ENCODE measurements at places on chromosomes 7 and 10.
A peak's percentile ranks its signal among the peaks of the same experiment; 100 is the strongest.

DNA sequence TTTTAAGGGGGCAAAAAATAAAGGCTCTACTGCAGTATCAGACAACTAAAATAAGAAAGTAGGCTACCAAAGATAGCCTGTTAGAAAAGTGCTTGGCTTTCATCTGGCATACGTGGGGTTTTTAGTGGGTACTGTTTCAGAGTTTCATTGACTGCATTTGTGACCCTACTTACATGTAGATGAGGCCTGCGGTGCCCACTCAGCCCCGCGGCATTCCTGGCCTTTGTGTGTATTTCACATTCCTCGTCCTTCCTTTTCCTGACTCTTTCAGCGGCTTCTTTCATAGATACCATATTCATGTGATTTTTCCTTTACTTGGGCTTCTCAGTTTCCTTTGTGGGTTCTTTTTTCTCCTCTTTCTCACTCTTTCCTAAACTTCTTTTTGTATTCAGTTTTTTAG, 50.7 kb downstream of the UBE3C start:
- no peak for DNase-seq

- no peak for DNase-seq
These were observed 462.6 kb upstream of the MGMT start for GRCh38 chr10:129004398-129004797.

GRCh38 chr7:94655126-94655847, 646 bp downstream of the SGCE start:
- DNase-seq: peak; percentile 83

GRCh38 chr7:29199776-29200175, 5.2 kb downstream of the CHN2 start:
- no peak for DNase-seq

DNA sequence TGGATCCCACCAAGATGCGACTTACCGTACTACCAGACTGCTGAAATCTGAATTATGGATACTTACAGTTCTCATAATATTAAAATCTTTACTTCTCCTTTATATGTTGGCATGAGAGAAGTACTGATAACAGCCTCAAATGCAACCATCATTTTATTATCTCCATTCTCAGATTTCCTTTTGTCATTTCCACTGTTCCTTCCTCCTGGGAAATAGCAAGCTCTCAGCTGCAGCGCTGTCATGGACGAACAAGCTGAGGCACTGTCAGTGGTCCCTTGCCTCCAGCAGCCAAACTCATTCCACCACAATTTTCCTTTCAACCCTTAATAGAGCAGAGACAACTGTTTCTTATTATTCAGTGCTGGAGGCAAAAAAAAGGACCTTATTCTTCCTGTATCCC, 478.4 kb downstream of the ARL4A start:
- no peak for DNase-seq

GRCh38 chr10:89389254-89389653, 3.2 kb upstream of the IFIT1 start:
- no peak for DNase-seq

GRCh38 chr10:53836638-53837037, 964.4 kb downstream of the PCDH15 start:
- no peak for DNase-seq

DNA sequence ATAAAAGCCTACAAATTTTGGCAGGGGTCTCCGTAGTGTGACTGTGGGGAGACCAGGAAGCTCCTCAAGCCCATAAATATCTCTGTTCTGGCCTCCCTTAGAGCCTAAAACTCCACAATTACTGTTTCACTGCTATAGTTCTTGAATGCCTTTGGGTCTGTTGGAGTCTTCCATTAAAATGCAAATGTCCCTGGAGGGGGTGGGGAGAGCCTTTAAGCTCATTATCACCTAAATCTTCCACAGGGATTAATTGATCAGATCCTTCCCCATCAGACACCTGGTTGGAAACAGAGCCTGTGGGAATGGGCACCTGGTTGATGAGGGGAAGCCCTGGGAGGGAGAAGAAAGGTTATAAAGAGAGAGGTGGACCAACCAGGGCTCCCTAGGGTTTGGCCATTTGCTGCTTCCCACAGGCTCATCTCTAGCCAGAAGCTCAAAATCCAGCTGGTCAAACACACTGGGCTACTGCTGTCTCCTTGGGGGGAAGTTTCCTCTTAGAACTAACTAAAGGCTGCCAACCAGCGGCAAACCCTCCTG, 718.2 kb downstream of the LRMDA start:
- no peak for DNase-seq

DNA sequence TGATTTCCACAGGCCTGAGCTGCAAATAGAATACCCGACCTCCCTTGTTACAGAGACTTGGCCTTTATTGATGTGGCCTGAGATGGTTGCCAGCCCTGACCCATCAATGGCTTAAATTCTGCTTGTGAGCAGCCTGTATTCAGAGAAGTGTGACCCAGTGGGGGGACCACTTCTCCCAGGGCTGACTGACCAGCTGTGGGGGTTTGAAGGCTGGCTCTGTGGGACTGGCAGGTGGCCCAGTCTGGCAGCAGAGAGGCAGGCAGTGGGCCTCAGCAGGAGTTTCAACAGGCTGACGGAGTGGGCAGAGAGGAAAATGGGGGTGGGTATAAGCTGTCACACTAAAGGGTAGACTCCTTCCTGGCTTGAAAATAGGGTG, 12.2 kb upstream of the PPIF start:
- peak; percentile 78 for DNase-seq

- no peak for DNase-seq
These were observed 7.0 kb downstream of the HHEX start for GRCh38 chr10:92696606-92697383.

GRCh38 chr7:132211971-132212370, 364.3 kb downstream of the PLXNA4 start:
- DNase-seq: no peak

DNA sequence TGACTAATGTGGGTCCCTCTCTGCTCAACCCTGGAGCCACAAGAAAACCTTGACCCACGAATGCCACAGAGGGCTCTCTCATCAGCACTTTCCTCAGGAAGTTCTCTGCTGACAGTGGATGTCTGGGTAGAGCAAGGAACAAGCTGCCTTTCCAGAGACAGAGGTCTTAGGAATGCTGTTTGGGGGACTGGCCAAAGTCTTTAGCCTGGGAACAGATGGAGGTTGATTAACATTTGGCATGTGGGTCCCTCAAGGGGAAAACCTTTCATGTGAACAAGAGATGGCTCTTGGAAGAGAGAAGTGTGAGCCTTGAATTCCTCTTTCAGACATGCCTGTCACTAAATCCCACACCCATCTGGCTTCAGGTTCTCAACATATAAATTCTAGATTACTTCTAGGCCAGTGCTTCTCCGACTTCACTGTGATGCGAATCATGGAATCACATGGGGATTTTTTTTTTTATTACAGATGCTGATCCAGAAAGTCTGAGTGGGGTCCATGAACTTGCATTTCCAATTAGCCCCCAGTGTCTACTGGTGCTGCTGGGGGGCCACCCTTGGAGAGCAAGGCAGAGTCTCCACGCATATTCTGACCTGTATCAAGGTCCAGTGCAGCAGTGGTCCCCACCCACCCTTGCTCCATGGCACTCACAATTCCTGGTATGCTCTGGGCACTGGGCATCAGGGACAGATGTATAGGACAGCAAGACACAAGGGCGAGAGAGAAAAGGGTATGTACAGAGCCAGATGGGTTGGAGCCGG, 360.4 kb downstream of the CXCL12 start:
- no peak for DNase-seq

- no peak for DNase-seq
These were observed 7.7 kb downstream of the NUDCD3 start for GRCh38 chr7:44482502-44483485.

GRCh38 chr7:139691253-139691781, 86.5 kb downstream of the HIPK2 start:
- DNase-seq: no peak

GRCh38 chr10:102945962-102946361, 27.9 kb downstream of the CNNM2 start:
- no peak for DNase-seq

DNA sequence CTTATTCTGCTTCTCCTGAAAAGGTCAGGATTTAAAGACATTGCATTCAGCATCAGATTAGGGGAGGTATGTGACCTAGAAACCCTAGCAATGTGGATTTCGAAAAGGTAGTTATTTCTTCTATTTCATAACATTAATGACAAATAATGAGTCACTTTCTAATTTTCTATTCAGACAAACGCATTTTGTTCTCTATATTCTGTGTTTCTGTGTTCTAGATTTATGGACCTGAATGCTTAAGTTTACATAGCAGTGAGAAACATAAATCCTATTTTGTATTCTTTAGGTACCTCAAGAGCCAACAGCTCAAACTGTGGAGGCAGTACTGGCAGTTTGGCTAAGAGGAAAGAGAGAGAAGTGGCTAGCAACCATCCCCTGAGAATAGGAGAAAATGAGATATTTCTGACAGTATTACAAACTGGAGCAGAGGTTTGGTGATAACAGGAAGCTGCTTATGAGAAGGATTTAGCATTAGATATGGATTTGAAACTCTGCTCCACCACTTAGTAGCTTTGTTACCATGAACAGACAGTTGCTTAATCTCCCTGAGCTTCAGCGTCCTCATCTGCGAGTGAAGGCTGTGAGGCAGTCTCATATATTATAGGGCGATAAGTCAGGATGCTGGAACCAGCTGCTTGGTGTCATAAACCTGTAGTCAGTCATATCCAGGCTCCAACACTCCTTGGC, 28.2 kb downstream of the CDK14 start:
- no peak for DNase-seq

- DNase-seq: no peak
These were observed 629.3 kb upstream of the NRP1 start for GRCh38 chr10:33963729-33964128.

- no peak for DNase-seq
These were observed 661.7 kb upstream of the AUTS2 start for GRCh38 chr7:68936471-68937035.

GRCh38 chr10:35889226-35889625, 247.1 kb upstream of the FZD8 start:
- DNase-seq: no peak

DNA sequence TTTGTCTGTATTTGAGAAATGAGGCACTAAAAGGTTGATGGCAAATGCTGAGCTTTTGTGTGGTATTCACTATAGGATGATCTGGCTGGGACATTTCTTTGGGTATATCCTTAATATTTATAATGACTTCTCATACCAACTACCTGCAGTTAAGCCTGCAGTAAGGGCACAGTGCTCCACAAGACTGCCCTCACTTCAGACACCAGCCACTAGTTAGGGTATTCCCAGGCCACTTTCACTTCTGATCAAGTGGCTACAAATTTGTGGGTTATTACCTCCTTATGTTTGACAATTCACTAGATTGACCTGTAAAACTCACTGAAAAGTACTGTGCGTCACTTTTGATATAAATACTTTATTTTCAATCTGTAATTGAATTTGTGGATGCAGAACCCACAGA, 20.3 kb downstream of the CCDC126 start:
- no peak for DNase-seq

DNA sequence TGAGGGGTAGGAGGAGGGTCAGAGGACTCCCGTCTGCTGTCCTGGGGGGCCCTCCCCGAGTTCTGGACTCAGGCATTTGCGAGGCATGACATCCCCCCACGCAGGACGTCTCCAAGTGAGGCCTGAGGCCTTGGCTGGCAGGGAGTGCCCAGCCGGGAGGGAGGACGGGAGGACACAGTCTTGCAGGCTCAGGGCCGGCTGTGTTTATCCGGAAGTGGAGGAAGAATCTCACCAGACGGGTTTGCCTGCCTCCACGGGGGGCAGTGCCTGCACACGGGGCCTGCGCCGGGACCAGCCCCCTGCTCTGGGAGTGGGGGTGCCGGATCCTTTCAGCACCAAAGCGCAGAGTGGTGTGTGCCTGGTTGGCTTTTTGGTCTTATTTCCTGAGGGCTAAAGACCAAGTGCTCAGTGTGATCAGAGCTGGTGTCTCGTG, 10.9 kb downstream of the PWWP2B start:
- no peak for DNase-seq

DNA sequence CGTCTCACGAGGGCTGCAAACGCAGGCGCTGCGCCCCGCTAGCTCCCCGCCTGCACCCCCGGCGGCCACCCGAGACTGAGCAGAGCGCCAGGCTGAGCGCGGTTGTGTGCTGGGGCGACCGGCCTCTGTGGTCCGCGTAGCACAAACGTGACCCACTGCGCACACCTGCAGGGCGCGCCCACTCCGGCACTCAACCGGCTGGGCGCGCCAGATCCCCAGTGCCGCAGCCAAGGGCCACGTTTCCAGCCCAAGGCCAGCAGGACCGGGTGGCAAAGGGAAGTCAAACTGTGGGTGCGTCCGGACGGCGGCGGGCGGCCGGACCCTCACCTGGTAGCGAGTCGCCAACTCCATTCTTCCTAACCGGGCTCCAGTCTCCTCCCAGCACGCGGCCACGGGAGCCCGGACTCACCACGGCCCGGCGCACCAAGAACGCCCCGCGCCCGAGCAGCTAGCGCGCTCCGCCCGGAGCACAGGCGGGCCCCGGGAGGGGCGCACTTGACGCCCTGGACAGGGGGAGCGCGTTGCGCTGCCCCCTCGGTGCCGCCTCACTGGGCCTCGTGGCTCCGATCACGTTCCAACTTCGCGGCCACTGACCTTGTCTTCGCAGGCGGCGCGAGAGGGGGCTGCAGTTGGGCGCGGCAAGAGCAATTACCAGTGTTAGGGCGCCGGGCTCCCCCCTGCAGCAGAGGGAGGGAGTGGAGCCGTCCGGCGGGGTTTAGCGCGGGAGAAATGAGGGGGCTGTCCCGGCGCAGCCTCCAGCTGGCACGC, at the start of gene CDCA7L:
Gene CDCA7L (minus strand): TSS at position 446 of the 768 bp plus-strand sequence. CDS start 95 bp downstream, at position 351.
- DNase-seq: peak; percentile 75

DNA sequence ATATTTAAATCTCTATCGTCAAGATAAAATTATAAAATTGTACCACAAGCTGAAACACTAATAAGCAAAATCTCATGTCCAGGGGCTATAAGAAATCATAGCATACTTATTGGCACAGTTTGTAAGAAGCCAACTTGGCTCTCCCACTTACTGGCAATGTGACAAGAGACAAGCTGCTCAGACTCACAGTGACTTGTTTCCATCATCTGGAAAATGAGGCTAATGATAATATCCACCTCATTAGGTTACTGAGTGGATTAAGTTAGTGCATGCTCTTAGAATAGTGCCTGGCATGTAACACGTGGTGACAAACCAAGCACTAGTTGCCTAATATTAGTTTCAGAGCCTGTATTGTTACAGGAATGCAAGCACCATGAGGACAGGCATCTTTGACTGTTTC, 234.4 kb downstream of the GLI3 start:
- no peak for DNase-seq

DNA sequence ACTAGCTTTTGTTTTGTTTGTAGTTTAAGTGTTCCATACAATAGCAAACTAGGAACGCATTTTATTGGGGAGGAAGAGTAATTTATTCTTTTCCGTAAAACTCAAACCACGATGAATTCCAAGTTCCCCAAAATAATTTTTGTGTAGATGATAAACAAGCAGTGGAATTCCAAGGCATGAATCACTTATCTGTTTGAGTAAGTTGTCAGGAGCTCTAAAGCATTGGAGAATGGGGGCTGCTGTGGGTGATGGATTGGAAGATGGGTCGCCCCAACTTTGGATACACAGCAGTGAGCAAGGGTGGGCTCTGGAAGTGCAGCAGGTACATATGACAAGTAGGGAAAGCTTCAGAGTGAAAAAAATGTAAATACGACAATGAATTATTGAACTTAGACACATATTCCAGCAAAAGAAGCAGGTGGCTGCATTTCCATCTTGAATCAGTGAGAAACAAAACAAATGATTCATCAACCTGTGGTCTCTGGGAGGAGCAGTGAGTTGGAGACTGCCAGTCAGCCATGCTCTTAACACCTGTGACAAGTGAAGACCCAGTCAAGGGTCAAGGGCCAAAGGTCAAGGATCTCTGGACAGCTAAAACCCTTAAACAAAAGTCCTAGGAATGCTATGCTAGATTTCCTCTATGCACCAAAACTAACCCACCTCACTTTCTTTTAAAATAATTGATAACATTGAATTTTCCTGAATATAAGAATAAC, 34.2 kb upstream of the ADRB1 start:
- DNase-seq: no peak

All from posterior cingulate gyrus (tissue), 11 donors.